ENCODE measurements at places on chromosomes 2 and 18.

GRCh38 chr2:119545754-119546446 is 1.7 kb downstream of the CFAP221 start:
- DNase-seq: no peak

DNA sequence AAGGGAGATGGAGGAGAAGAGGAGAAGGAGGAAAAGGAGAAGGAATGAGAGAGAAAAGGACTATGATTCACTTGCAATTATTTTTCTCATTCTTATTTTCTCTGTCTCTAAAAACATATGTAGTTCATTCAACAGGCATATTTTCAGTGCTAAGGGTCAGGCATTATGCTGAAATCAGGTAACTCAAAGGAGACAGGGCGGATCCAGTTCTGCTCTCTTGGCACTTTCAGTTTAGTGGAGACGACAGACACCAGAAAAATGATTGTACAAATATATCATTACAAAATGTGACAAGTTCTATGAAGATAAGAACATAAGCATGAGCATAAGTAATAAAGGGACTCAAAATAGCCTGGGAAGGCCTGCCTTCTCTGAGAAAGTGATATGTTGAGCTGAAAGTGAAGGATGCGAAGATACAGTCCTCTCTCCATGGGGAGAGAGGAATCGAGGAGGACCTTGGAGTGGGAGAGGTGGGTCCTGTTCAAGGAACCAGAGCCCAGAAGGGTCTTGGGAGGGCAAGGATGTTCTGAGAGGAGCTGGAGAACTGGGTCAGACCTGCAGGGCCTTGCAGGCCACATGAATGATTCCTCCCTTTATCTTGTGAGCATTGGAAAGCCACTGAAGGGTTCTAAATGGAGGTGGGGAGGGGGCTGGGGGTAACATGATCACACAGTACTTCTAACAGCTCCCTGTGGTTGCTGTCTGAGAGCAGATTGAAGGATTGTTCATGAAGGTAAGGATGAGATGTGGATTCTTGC is 58.6 kb upstream of the TMEM17 start:
- DNase-seq: no peak

- DNase-seq: peak; percentile 60
Observed at GRCh38 chr18:58362027-58362575, 266.8 kb downstream of the ALPK2 start.

GRCh38 chr2:214320211-214320610 is 90.6 kb upstream of the VWC2L start:
- DNase-seq: no peak

GRCh38 chr2:199770716-199771115 is 80.3 kb downstream of the FTCDNL1 start:
- no peak for DNase-seq

DNA sequence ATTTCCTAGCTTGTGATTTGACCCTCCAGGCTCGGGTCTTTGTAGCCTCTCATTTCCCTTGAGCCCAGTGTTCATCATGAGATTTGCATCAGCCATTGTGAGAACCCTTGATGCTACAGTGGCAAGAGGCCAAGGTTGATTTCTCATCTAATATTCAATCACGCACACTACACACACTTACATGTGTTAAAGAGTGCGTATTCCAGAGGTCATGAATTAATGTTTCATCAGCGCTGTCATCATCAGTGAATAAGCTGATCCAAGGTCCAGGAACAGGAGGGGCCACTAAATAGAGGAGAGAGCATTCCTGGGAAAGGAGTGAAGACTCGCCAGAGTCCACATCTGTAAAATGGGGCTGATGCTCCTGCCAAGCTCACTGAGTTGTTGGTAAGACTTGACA is 276.1 kb upstream of the SIX2 start:
- no peak for DNase-seq

DNA sequence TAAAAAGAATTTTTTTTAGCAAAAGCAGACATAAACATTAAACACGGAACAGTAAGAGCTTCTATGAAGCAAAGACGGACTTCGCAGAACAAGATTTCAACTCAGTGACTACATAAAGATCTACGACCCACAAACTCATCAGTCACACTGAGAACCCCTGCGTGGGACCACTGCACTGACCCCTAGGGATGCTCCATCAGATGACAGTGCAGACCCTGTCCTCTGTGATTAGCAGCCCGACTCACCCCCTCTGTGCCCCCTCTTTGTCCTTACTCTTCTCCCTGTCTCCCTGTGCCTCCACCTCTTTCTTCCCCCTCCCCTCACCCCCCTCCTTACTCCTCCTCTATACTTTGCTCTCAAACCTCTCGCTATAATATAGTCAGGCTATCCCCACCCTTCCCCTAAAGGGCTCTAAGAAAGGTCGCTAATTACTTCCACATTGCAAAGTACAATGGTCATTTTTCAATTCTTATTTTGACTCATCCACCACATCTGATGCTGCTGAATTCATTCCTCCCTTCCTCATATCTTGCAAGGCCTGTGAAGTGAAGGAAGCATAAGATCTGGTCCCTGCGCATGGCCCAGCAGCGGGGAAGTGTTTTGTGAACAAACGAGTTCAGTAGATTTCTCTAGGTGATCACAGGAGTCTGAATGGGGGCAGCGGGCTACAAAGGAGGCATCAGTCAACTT is 89.3 kb downstream of the CABYR start:
- DNase-seq: no peak

DNA sequence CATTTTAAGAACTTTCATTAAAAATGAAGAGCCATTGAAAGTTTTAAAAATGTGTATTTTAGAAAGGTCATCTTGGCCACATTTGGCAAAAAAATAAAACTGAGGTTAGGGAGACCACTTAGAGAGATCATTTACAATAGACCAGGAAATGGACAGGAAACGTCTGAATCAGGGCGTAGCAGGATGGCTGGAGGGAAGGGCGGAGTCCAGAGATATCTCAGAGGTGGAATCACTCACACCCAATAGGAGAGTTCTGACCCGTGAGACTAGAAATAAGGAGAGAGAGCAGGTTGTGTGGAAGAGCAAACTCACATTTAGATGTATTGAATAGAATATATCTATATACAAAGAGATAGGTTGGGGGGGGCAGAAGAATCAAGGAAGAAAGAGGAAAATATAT is 373.4 kb downstream of the METTL4 start:
- DNase-seq: no peak

DNA sequence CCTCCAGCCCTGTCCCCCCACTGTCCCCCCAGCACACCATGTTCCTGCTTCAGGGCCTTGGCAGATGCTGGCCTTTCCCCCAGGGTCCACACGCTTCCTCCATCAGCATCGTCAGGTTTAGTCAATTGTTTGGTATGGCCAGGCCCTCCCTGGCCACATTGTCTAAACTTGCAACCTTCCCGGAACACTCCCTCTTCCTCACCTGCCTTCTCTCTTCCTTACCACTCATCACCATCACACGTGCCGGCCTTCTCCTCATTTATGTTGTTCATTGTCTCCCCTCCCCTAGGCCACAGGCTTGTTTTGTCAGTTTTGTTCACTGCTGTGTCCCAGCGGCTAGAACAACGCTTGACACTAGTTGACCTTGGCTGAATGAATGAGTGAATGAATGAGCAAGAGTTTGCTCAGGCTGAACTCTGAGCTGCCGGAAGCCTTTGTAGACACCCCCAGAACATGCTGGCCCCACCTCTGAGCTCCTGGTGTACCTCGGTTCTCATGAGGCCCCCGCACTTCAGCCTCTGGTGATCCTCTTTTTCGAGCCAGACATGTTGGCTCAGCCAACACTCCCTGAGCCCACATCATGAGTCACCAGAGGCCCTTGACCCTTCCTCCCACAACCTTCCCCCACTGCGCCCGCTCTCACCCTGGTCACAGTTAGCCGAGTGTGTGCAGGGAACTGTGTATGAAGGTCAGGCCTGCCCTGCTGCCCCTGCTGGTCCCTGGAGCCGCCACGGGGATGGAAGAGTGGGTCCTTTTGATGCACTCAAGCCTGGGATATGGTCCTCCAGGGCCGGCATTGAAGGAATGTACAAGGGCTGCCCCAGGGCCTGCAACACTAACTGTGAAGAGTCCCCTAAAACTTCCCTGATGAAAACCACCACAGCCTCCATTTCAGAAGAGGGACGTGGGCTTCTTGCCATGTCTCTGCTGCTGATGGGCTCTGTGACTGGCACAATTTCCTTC is 57.5 kb downstream of the HS1BP3 start:
- DNase-seq: no peak

DNA sequence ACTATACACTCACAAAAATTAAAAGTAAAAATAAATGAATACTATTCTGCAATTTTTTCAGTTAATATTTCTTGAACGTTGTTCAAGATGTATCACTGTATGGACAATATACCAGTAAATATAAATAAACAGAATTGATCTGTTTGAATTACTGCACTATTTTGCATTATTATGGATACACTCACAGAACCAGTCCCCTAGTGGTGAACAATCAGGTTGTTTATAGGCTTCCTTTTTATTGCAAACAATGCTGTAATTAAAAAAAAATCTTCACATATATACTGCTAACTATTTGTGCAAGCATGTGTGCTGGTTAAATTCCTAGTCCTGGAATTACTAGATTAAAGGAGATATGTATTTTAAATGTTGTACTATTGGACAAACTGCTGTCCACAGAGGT is 306.0 kb downstream of the FBXO15 start:
- DNase-seq: no peak

DNA sequence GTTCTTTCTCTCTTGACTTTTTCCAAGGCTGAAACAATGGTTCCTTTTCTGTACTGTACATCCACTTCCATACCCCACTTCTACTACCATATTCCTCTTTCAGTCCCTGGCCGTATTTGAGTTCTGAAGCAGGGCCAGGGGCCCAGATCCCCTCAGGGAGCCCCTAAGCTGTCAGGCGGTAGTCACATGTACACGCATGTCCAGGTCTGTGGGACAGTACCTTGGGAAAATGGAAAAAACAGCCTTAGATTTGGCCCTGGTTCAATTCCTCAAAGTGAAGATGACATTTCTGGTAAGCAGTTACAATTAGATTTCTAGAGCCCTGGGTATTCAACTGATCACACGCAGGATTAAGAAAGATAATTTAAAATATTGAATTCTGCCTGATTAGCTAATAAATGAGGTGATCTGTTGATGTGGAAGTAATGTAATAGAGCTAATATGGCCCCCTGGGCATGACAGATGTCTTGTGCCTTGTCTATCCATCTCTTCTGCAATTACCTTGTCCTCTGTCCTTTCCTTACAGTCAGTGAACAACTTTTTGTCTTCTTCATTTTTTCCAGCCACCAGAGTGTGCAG is 44.4 kb downstream of the MRPL33 start:
- no peak for DNase-seq

DNA sequence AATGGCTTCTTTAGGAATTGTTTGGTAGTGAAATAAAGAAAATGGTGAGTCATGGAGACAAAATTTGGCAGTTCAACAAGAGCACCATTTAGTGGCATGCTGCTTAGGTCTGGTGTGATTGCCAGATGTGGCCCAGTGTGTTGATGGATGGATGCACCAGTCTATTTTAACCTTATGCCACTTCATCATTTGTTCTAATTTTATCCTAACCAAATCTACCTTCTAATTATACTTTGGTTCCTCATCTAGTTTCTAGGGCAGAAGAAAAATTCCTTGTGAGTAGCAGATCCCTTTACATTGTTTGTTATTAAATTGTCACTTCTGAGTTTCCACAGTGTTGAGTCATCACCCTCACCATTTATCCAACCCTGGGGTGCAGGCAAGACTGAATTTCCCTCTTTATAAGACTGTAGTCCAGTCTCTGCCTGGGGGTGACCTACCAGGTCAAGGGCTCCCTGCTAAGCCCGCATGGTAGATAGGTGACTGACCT is 32.5 kb downstream of the NABP1 start:
- DNase-seq: no peak

- DNase-seq: peak; percentile 52
Observed at GRCh38 chr2:109382951-109383350, 230.8 kb downstream of the SEPTIN10 start.

DNA sequence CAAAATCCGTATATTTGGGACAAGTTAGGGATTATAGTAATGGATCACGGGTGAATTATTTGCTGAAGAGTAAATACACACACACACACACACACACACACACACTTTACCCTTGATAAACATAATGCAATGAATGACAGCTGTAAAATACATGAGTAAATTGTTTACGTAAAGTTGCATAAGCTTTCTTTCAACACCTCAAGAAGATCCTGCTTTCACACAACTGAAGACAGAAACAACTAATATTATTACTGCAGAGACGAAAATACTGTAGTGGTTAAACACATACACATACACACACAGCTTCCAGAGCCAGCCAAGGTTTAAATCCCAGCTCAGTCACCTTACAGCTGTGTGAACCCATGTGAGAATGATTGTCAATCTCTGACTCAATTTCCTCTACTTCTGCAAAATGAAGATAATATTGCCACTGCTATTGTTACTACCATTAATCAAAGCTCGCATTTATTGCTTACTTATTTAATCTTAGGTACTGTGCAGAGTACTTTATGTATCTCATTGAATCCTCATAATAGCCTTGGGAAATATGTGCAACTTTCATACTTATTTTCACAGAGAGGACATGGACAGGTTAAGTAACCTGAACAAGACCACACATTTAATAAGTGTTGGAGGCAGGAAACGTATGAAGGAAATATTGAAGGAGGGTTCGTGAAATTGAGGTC is 50.6 kb upstream of the DOK6 start:
- no peak for DNase-seq

DNA sequence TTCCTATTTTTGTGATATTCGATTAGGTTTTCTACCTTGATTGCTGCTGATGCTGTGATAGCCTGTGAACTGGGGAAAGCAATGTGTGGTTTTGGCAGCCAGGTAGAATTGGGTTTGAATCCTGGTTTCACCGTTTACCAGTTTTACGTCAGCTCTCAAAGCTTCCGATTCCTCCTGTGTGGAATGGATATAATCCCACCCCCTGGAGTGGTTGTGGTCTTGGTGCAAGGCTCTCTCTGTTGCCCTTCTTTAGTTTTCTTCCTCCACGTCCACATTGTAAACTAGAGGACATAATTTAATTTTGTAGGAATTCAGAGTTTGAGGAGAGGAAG is 45.0 kb downstream of the PHLPP1 start:
- no peak for DNase-seq

DNA sequence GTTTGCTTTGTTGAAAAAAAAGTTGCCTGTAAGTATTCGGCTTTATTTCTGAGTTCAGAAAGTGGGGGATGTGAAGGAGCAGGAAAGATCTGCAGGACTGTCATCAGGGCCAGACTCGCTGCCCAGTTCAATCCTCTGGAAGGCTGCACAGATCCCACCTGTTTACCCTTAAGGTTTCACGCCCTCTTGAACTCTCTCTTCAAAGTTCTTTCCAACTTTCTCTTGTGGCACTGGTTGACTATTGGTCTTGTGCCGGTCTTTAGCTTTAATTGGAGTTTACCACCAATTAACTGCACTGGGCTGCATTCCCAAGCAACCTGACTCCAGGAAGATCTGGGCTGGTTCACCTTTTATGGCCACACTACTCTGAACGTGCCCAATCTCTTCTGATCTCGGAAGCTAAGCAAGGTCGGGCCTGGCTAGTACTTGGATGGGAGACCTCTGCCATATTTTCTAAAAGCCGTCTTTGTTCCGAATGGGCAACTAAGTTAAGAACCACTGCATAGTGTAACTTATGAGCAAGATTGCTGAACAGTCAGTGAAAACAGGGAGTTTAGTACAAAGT is 495.0 kb downstream of the DPP10 start:
- no peak for DNase-seq

- no peak for DNase-seq
Observed at GRCh38 chr2:187865025-187865424, 310.8 kb upstream of the TFPI start.

GRCh38 chr2:29420999-29421782 is 306.0 kb downstream of the CLIP4 start:
- no peak for DNase-seq

Measured in common myeloid progenitor, CD34-positive (primary cell).